Activated CD8-positive, alpha-beta memory T cell treated with anti-CD3 and anti-CD28 coated beads for 1 hour (primary cell): ENCODE measurements at places on chromosomes 12 and 14.

GRCh38 chr12:52514471-52515318 is 5.5 kb downstream of the KRT5 start:
- no peak for DNase-seq

DNA sequence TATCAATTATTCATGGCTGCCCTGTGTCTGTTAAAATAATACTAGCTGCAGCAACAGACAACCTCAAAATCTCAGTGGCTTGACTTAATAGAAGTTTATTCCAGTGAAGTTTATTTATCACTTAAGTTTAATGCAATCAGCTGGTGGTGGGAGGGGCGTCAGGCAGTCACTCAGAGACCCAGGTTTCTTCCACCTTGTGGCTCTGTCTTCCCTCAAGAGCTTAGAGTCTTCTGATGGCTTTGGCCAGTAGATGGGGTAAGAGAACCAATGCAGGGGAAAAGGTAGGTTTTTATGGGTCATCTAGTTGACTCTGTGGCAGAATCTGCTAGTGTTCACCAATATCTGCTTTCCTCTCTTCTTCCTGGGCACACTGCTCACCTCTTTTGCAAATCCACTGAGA is 668.9 kb downstream of the AACS start:
- no peak for DNase-seq

GRCh38 chr12:40175045-40175444 is 49.8 kb upstream of the LRRK2 start:
- DNase-seq: no peak

- no peak for DNase-seq
Observed at GRCh38 chr14:40847480-40847879, 759.2 kb upstream of the LRFN5 start.

GRCh38 chr14:37580146-37580545 is 14.9 kb downstream of the FOXA1 start:
- no peak for DNase-seq

- no peak for DNase-seq
Observed at GRCh38 chr12:80195074-80195726, 95.9 kb downstream of the OTOGL start.

- DNase-seq: no peak
Observed at GRCh38 chr14:102883089-102883541, 39.3 kb upstream of the AMN start.

- peak; percentile 7 for DNase-seq
Observed at GRCh38 chr12:113462117-113462774, 9.4 kb downstream of the LHX5 start.

DNA sequence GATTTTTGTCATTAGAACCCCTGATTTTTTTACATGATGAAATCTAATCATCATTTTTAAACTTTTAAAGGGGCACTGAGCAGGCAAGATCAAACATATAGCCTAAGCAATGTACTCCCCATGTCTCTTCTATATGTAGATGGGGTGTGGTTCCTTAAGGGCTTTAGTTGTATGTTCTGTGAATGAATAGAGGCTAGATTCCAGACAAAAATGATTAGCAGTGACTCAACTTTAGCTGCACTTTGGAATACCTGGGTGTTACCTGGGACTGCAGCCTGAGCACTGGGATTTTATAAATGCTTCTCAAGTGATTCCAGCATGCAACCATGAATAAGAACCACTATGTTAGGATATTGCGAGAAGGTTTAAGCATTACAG is 256.7 kb upstream of the PLEKHG7 start:
- DNase-seq: no peak

DNA sequence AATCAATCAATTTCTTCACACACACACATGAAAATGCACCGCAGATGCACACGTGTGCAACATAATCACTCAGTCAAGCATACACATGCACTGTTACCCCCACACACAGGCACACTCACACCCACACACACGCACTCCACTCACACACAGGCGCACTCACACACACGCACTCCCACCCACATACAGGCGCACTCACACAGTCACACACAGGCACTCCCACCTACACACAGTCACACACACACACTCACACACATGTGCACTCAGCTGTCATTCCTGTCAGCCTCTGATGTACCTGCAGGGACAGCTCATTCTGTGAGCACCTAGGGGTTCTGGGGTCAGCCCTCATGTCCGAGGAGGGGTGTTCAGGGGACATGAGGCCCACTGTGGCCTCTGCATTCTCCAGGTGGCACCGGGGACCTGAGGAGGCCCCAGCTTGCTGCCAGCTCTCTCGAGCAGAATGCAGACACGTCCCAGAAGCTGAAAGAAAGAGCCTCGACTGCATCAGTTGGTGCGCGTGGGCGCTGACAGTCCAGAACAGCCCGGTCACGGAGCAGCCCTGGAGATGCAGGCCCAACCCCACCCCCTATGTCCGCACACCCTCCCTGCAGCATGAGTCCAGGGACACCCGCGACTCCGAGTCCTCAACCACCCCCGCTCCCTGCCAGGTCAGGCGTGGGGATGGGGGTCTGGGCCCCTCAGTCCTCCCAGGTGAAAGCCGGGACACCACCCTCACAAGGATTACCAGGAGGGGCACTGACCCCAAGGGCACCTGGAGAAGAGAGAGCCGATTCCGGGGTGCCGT is 69.3 kb downstream of the NOC4L start:
- DNase-seq: no peak

- no peak for DNase-seq
Observed at GRCh38 chr12:110741341-110742095, 1.2 kb downstream of the PPP1CC start.

GRCh38 chr12:18591473-18591872 is 146.3 kb downstream of the PLCZ1 start:
- no peak for DNase-seq

GRCh38 chr12:96210376-96211055 is 16.3 kb downstream of the ELK3 start:
- DNase-seq: no peak

DNA sequence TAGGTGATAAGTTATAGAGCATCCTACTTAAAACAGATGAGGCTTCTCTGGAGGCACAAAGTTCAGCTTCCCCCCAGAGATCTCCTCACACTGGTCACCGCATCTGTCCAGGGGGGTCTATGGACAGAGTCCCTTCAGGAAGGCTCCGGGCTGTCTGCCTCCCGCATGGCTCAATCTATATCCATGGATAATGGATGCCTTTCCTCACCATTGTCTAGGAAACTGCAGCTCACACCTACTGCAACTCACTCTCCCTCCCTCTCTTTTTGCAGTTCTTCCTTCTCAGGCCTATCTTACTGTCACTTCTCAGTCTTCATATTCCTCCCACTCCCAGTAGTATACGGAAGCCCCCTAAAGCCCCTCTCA is 100.6 kb upstream of the BCL2L14 start:
- DNase-seq: no peak

DNA sequence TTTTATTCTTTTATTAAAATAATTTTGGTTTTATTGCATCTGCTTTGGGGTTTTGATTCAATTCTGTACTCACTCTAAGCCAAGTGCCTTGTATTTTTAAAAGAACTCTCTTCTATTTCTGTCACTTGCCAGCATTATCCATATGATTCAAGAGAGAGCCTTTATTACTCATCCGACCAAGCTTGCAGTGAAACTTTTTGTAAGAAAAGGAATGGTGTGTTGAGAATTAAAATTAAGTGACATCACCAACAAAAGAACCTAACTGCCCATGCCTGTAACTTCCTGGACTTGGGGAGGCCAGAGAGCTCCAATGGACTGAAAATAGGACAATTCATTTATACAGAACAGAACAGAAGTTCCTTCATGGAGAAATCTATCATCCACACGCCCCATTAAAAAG is 52.1 kb downstream of the GALNT4 start:
- no peak for DNase-seq

GRCh38 chr12:52300796-52301691 is 9.7 kb upstream of the KRT81 start:
- DNase-seq: no peak

GRCh38 chr12:2902272-2902880 is 11.7 kb downstream of the TULP3 start:
- DNase-seq: no peak

GRCh38 chr12:30457621-30458289 is 237.9 kb downstream of the IPO8 start:
- DNase-seq: no peak

DNA sequence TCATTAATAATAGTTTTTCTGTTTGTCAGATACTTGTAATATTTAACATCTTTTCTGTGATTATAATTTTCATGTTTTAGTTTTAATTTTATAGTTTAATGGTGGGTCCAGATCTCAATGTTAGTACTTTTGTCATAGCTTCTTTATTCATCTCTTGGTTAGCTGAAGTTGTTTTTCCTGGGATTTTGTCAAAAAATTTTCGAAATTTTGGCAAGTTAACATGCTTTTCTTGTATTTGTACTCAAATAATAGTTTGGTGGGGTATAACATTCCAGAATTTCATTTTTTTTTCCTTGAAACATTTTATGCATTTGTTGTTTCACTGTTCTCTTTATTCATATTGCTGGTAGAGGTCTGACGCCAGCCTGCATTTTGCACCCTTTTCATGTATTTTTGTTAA is 45.5 kb downstream of the KTN1 start:
- DNase-seq: no peak

DNA sequence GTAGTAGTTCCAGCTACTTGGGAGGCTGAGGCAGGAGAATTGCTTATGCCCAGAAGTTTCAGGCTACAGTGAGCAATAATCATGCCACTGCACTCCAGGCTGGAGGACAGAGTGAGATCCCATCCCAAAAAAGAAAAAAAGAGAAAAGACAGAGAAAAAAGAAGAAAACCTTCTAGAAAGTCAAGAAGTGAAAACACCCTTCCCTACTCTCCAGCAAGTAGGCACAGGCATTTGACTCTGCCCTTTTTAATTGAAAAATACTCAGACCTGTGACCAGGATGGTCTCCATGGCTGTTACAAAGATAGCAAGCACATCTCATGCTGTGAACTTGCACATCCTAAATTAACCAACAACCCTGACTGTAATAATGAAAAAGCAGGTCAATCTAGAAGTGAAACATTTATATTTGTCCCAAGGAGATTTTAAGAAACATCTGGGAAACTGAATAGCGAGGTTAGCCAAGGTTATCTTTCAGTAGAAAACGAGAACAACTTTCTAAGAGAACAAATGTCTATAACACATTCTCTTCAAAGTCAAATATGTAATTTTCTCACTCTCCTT is 2.0 kb downstream of the TMTC1 start:
- no peak for DNase-seq

- no peak for DNase-seq
Observed at GRCh38 chr12:4663971-4664505, 15.1 kb downstream of the NDUFA9 start.

DNA sequence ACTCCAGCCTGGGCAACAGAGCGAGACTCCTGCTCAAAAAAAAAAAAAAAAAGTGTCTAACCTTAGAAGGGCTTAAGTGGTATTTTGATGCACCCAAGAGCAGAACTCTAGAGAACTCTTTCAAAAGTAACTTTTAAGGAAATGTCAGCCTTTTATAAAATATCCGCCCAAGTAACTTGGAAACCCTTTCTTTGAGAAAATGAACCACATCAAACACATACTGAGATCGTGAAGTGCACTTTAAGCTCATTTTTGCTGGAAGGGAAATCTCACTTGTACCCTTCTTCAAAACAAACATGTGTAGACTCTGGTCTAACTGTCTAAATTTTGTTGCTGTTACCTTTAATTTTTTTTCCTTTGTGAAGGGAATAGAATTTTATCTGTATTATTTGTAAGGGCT is 5.5 kb downstream of the C12orf56 start:
- no peak for DNase-seq

DNA sequence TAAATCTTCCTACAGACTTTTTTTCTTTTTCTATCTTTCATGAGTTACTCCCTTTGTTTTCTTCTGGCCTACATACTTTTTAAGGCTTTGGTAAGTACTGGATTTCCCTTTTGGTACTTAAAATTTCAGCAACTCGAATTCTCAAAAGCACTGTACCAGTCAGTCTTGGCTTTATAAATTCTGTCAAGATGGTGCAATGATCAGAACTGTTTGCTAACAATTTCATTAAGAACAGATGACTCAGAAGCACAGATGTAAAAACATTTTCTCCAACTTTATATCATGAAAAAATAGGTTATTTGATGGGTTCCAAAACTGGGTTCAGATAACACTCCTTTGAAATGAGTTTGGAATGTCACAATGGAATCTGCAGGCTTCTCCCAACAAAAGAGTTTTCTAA is 1961.8 kb upstream of the FLRT2 start:
- DNase-seq: no peak

DNA sequence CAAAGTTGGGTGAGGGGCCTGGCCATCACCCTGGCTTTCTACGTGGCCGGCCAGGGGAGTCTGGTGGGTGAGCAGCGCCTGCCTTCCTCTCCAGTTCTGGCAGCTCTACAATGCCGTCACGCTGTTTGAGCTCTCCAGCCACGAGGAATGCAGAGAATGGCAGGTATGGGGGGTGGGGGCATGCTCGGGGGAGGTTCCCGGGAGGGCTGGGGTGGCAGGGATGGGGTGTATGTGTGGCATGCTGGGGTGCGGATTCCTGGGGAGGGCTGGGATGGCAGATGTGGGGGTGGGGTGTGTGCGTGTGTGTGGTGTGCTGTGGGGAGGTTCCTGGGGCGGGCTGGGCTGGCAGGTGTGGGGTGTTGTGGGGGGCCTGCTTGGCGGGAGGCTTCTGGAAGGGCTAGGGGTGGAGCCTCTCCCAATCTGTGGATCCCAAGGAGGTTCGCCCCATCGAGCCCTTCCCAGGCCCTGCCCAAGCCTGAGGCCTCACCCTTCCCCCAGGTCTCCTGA is 18.5 kb downstream of the RHOF start:
- DNase-seq: no peak
